NCI-H774 (cell line): ENCODE measurements at places on chromosomes 3 and 15.

GRCh38 chr3:153731071-153731470 lies 390.1 kb upstream of the ARHGEF26 start:
- no peak for DNase-seq

DNA sequence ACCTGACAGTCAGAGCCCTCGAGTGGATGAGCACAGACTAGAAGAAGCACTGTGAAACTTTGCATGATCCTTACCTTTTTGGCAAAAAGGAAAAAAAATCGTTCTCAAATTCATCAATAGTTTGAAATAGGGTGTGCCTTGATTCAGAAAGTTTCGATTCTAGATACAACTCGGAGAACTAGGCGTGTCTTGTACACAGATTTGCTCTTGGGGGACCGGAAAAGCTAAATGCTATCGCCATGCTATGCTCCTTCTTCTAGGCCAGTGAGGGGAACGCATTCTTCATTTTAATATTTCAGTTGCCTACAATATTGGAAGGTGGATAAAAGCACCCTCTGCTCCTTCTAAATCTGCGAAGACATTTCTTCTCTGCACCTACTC lies 25.0 kb downstream of the CD86 start:
- DNase-seq: no peak

GRCh38 chr3:143629726-143630125 lies 218.5 kb downstream of the SLC9A9 start:
- DNase-seq: no peak

GRCh38 chr3:21446027-21446426 lies 305.0 kb downstream of the ZNF385D start:
- no peak for DNase-seq

GRCh38 chr3:109382588-109382987 lies 45.2 kb upstream of the DPPA4 start:
- no peak for DNase-seq

GRCh38 chr15:31268911-31269784 lies 57.5 kb upstream of the KLF13 start:
- DNase-seq: no peak

DNA sequence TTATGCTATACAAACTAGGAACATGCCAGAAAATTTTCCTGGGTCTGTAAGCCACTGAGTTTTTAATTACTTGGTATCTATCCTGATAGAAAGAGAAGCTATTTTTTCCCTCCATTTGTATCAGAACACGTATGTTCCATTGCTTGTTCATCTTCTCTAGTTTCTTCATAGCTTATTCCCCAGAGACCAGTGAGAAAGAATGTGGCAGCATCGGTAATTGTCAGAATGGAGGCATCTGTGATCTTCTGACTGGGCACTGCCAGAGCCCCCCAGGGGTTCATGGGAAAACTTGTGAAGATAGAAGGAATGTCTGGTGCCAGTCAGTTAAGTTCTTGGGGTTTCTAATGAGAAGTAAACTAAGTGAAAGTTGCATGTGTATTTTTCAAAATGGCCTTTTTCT lies 720.2 kb upstream of the GOLIM4 start:
- DNase-seq: no peak

DNA sequence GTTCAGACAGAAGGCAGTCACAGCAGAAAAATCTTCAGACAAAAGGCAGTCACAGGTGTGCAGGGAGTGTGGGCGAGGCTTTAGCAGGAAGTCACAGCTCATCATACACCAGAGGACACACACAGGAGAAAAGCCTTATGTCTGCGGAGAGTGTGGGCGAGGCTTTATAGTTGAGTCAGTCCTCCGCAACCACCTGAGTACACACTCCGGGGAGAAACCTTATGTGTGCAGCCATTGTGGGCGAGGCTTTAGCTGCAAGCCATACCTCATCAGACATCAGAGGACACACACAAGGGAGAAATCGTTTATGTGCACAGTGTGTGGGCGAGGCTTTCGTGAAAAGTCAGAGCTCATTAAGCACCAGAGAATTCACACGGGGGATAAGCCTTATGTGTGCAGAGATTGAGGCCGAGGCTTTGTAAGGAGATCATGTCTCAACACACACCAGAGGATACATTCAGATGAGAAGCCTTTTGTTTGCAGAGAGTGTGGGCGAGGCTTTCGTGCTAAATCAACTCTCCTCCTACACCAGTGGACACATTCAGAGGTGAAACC lies 27.6 kb downstream of the ZNF589 start:
- DNase-seq: no peak

- no peak for DNase-seq
Measured at GRCh38 chr15:73075160-73075859, 23.0 kb downstream of the NEO1 start.

- DNase-seq: no peak
Measured at GRCh38 chr15:51121118-51121517, 26.4 kb upstream of the TNFAIP8L3 start.

DNA sequence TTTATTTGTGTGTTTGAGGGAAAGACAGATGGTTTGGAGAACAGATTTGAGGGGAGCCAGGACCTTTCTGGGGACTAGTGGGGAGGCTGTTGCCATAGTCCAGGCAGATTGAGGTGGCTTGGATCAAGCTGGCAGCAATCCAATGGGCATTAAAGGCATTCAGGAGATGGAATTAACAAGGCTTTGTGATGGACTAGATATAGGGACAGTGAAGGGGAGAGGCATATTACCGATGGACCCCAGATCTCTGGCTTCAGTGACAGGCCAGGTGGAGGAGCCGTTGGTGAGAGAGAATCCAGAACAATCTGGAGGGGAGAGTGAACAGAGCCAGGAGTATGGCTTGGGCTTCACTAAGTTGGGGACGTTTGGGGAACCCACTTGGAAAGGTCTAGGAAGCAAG lies 124.8 kb downstream of the EEFSEC start:
- no peak for DNase-seq

DNA sequence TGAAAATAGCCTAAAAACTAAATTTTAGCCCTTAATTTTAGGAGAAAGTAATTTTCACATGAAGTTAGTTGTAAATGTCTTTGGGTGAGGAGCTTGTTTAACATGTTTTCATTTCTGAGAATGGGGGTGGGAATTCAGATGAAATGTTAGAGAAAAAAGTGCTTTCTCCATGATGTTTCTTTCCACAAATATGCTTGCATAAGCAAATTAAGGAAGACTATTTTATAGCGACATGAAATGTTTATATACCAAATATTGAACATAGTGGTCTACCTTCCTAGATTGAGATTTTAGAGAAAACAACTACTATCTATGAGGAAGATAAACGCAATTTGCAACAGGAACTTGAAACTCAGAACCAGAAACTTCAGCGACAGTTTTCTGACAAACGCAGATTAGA lies 13.0 kb upstream of the RPLP1 start:
- no peak for DNase-seq

- DNase-seq: no peak
Measured at GRCh38 chr3:15291589-15292541, 40.5 kb downstream of the SH3BP5 start.

DNA sequence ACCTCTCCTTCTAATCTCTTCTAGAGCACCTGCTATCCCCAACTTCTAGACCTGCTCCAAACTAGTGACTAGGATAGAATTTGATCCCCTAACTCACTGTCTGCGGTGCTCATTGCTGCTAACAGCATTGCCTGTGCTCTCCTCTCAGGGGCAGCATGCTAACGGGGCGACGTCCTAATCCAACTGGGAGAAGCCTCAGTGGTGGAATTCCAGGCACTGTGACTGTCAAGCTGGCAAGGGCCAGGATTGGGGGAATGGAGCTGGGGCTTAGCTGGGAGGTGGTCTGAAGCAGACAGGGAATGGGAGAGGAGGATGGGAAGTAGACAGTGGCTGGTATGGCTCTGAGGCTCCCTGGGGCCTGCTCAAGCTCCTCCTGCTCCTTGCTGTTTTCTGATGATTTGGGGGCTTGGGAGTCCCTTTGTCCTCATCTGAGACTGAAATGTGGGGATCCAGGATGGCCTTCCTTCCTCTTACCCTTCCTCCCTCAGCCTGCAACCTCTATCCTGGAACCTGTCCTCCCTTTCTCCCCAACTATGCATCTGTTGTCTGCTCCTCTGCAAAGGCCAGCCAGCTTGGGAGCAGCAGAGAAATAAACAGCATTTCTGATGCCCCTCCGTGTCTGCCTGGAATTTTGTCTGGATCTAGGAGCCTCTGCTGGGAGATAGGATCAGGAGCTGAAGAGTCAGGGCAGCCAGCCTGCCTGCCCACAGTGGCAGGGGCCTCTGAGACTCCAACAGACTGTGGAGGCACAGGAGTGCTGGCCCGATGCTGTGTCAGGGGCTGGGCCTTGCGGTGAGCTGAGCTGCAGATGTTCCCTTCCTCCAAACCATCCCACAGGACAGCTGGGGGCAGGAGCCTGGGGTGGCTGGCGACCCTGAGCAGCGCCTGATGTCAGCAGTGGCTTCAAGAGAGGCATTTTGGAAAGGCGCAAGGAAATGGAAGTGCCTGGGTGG lies 3.0 kb downstream of the ISLR start:
- no peak for DNase-seq
